ENCODE measurements at places on chromosomes 5 and 9. TPM values are rescaled to one million over a fixed set of nuclear protein-coding genes. Genes with fewer than 3 reads are reported as not detected.

PAEP gene
- not detected for total RNA-seq

SLU7 gene
- 49.2 TPM for total RNA-seq

SLC45A2 gene
- total RNA-seq: not detected

GPR21 gene
- 3.3 TPM for total RNA-seq

SPATA31D4 gene
- not detected for total RNA-seq

C5 gene
- 37.8 TPM for total RNA-seq

SARDH gene
- 6.8 TPM for total RNA-seq

RASGRF2 gene
- total RNA-seq: 5.4 TPM

LRRTM2 gene
- 0.52 TPM for total RNA-seq

Data from upper lobe of right lung (tissue), 1 donor.